ENCODE measurements at places on chromosomes 2 and 18.

DNA sequence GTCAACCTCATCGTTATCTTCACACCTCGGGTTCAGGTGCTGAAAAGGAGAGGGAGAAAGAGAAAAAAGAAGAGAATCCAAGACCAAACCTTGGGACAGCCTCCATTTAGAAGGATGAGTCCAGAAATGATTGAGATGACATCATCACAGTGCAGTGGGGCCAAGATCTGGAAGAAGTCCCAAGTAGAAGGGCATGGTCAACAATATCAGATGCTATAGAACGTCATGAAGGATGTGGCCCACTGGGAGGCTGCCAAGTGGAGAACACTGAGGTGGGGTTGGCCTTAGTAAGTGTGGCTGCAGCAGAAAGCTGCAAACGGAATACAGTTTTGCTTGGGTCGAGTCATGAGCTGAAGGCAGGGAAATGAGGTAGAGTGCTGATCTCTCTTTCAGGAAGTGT lies 91.1 kb upstream of the FZD7 start:
- DNase-seq, result no peak

- DNase-seq, result peak; percentile 36
Measured at GRCh38 chr18:24446953-24447538, 13.4 kb upstream of the HRH4 start.

DNA sequence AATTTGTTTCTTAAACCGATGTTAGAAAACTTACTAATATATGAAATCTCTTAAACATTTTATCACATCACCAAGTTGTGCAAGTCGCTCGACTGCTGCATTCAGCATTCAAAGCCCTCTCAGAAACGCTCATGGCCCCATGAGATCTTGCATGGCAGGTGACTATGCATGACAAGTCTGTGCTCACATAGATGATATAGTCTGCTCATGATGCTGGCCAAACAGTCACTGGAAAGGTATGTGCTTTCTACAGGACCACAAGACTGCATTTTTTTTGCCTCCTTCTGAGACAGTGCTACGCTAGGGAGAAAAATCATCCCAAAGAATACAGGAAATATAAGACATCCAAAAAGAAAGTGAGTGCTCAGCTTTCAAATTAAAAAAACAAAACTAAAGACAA lies 98.3 kb upstream of the ZBTB14 start:
- no peak for DNase-seq

GRCh38 chr2:70807828-70808118 lies 12.6 kb downstream of the CLEC4F start:
- no peak for DNase-seq

GRCh38 chr2:172551271-172551670 lies 4.6 kb upstream of the PDK1 start:
- DNase-seq, result no peak

DNA sequence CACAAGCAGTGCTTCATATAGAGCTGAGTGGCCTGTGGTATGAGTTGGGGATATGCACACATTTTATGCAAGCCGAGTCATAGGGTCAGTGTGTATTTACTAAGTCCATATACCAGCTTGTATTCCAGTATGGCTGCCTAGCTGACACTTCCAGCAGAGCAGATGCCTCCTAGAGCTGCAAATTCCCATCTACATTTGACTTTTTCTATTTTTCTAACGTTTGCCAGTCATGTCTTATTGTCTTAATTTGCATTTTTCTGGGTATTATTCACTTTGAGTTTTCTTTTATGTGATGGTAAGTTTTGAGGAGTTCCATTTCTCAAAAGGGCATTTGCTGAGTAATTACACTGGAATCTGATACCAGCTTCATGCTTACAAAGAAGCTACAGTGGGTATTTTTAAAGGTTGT lies 334.5 kb upstream of the CDH2 start:
- DNase-seq, result no peak

GRCh38 chr2:48530033-48530811 lies at the start of gene STON1:
TSS of gene STON1 (plus strand) at chr2:48530154. CDS start at chr2:48580634, 50,480 bp downstream.
- DNase-seq, result peak; percentile 69

DNA sequence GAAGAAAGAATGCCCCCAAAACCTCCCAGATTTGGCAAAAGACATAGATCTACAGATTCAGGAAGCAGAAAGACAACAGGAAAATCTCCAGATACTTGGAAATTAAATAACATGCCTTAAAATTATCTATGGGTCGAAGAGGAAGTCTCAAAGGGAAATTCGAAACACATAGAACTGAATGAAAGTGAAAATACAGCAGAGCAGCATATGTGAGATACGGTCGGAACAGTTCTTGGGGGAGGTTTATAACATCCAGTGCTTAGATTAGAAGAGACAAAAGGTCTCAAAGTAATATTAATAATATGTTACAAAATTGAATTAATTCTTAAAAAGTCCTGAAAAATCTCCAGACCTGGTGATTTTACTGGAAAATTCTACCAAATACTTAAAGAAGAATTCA lies 14.3 kb downstream of the KCNG2 start:
- no peak for DNase-seq

DNA sequence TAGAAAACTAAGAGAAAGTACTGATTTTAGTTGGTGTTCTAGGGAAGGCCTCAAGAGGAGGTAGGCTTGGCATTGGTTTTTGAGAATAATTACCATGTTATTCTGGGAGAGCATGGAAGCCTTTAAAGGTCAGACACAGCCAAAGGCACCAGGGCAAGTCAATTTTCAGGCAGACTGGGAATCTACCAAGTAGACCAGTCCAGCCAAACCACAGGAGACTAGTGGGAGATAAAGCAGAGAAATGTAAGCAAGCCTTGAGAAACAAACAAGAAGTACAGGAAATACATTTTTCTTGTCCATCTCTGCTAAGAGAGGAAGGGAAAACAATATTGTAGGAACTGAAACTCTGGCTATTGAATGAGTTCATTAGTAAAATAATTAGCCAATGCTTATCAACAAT lies 5.5 kb upstream of the CCDC68 start:
- DNase-seq, result no peak

DNA sequence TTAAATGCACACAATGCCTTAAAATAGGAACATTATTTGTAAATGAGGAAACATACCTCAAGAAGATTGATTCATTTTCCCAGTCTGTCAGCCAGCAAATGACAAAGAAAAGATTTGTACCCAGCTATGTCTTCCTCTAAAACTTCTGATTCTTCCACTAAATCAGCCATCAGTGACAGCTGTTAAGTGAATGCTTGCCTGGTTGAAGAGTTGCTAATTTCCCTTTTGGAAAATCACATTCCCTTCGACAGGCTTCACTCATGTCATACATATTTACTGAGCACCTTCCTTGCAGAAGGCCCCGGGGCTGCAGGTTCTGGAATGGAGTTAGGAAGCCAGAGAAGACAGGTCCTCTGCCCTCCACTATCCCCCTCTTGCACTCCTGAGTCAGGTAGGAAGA lies 112.0 kb upstream of the SLC66A3 start:
- no peak for DNase-seq

DNA sequence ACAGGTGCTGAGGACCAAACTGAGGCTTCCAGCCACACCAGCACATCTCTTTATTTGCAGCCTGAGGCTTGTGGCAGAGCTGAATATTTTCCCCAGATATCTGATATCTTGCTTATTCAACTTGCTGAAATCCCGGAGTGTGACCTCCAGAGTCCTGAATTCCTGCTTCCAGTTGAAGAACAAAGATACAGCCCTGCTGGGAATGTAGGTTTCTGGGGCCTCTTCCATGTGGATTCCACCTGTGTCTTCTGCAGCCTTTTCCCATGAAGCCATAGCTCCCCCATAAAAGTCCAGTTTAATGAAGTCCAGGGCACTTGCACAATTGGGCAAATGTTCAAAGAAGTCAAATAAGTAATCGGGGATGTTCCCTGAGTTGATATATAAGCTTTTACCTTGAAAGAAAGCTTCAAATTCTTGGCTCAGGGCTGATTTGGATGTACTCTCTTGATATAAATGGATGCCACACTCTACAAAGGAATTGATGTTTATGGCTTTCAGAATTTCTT lies 14.9 kb downstream of the NLRC4 start:
- no peak for DNase-seq

- no peak for DNase-seq
Measured at GRCh38 chr18:25464227-25464626, 112.3 kb upstream of the ZNF521 start.

GRCh38 chr2:140882671-140883620 lies 1247.9 kb downstream of the LRP1B start:
- DNase-seq, result no peak

- DNase-seq, result peak; percentile 83
Measured at GRCh38 chr2:95159690-95160449, at the start of gene ZNF514. TSS of gene ZNF514 (minus strand) at chr2:95159848. CDS start at chr2:95153253, 6,595 bp downstream.

DNA sequence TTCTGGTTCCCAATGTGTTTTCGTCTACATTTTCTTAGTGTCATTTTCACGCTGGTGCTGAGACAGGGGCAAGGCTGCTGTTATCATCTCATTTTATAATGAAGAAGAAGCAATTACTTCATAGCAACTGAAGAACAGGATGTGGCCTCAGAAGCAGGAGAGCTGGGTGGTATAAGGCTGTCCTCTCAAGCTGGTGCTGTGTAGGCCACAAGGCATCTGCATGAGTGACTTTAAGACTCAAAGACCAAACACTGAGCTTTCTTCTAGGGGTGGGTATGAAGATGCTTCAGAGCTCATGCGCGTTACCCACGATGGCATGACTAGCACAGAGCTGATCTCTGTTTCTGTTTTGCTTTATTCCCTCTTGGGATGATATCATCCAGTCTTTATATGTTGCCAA lies 7.3 kb downstream of the IL36G start:
- no peak for DNase-seq

DNA sequence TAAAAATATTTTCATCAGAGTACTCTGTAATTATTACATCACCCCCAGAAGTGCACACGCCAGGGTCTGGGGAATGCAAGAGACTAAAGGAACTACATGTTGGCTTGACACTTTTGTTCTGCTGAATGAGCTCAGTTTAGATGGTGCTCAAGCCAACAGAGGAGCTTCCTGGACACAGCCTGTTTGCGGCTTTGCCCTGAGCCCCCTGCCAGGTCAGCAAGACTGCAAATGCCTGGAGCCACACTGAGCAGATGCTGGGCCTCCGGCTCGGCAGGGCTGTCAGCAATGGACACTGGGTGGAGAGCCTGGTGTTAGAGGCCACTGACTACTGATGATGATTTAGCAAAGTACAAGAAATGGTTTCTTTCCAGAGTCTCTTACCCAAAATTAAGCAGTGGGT lies 31.9 kb downstream of the PTPN18 start:
- no peak for DNase-seq

DNA sequence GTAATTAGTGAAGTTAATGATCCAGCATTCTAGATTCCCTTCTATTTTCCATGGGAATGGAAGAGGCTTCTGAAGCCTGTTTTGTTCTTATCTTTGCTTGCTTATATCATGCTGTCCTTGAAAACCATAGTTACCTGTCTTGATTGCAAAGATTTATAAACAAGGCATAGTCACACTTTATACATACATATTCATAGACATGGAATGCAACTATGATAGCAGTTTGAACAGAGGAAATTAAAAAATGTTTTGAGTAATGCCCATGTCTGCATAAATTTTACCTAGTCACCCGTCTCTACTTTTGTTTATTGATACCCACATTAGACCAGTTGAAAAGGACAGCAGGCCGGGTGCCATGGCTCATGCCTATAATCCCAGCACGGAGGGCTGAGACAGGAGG lies 289.0 kb downstream of the PTPRM start:
- DNase-seq, result no peak

GRCh38 chr2:219252900-219253752 lies at the start of gene TUBA4B:
TSS of gene TUBA4B (plus strand) at chr2:219253243. CDS start at chr2:219253408, 165 bp downstream.
- peak; percentile 88 for DNase-seq

DNA sequence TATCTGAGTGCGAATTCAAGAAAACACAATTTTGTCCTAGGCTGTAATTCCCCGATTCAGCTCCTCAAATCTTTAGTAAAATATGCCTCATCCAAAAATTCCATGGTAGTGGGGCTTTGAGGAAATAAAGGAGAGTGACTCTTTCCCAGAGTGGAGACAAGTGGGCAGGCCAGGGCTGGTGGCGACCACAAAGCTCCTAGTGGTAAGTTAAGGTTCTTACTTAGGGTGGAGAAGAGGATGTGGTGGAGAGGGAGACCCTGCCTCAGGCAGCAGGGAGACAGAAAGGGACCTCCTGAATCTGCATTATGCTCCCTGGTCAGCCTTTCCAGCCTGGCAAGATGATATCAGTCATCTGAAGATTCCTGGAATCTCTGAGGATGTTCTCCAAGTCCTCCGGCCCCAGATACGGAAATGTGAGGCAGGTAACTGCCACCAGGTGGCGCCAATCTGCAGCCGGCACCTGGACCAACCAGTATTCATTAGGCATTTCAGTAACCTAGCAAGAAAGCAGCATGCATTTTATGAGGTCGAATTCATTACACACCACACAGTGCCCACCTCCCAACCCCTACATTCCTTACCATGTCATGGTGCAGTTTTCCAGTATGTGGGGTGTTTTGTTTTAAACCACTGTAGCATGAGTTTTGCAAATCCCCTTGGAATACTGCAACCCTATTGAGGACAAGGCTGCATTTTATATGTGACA lies 106.4 kb downstream of the POLE4 start:
- DNase-seq, result peak; percentile 46

DNA sequence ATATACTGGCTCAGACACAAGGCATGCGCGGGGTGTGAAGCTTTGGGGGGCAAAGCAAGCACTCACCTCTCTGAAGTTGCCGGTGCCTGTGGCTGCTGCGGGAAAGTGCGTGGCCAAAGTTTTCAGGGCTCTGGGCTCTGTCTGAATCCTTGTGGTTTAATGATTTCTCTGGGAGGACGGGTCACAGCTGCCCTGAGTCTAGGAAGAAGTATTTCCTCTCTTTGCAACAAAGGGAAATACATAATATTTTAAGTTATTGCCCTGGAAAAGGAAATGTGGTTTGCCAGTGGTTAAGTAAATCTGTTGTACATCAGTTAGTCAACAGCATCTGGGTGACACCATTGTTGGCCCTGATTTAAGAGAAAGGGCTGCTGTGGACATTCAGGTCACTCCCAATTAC lies 56.7 kb upstream of the ZDBF2 start:
- DNase-seq, result no peak

DNA sequence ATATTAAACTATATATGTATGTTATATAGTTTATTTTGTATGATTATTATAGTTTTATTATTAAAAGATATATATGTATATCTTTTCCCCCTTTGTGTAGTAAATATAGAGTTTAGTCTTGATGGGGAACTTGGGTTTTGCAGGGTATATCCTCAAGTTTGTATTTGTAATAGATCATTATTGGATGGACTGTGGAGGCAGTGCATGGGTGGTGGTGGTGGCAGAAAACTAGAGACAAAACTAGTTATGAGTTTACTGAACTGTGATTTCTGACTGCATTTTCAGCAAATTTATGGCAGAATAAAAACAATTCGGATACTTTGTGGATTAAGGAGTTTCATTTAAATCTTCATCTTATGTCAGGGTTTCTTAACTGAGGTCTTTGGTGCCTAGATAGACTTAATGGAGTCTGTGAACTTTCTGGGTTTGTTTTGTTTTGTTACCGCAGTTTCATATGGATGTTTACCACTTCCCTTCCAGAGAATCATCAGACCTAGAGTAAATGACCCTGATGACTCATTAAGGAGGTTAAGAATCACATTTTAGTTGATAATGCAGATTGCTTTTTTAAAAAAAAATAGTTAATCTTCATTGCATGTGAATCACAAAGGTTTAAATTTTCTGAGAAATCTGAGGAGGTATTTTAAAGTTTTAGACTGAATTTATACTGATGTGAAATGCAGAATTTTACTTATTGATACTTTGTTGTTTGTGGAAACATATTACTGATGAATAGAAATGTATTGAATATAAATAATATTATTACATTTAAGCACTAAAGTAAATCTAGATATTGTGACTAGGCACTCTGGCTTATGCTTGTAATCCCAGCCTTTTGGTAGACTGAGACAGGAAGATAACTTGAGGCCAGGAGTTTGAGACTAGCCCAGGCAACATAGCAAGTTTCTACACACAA lies 14.5 kb downstream of the EPC2 start:
- no peak for DNase-seq

Data from left lung (tissue), 14 donors.